T-helper 1 cell (primary cell): ENCODE measurements at places on chromosomes 1 and 21.

DNA sequence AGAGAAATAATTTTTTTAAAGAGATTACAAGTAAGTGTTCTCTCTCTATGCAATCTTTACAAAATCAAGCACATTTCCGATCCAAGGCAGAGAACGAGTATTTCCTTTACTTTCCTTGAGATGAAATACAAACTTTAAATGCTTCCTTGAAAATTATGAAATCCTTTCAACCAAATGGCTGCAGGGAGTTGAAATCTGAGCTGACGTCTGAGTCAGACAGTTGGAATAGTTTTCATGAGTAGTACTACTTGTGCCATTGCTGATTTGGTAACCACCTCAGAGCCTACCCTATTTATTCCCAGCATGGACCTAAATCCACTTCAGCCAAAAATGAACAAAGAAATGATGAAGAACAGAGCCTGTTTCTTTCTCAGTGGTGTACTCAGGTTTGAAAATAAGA lies 183.6 kb downstream of the GIPC2 start:
- DNase-seq, result no peak

GRCh38 chr1:43620956-43621355 lies 29.0 kb upstream of the KDM4A start:
- no peak for DNase-seq

DNA sequence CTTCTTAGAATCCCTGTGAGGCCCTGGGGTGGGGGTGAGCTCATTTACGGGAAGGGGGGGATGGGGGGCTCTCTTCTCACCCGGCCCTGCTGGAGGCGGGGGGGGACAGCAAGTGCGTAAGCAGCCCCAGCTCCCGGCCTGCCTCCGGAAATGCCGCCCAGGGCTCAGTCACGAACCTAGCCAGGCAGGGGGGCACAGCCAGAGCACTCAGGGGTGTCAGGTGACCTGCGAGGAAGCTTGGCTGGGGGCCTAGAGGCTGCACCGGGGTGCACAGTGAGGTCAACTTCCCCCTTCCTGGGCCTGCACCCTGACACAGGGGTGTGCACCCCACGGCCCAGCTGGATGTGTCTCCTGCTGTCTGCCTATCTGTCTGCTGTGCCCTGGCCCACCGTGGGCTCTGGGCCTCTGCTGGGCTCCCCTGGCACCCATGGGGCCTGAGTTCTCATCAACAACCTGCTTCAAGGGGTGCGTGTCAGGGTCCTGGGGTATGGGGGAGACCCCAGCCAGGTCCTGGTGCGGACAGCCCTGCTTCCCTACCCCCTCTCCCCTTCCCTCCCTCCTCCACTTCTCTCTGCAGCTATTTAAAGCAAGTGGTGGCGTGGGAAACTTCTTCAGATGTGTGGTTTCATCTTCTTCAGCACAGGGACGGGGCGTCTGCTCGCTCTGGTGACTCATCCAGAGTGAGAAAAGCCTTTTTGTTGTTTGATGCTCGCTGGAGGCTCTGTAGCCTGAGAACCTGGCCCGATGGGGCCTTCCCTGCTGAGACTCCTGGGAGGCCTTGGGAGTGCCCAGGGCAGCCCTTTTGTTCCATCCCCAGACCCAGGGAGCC lies 92.5 kb upstream of the RUNX3 start:
- DNase-seq, result peak; percentile 94

DNA sequence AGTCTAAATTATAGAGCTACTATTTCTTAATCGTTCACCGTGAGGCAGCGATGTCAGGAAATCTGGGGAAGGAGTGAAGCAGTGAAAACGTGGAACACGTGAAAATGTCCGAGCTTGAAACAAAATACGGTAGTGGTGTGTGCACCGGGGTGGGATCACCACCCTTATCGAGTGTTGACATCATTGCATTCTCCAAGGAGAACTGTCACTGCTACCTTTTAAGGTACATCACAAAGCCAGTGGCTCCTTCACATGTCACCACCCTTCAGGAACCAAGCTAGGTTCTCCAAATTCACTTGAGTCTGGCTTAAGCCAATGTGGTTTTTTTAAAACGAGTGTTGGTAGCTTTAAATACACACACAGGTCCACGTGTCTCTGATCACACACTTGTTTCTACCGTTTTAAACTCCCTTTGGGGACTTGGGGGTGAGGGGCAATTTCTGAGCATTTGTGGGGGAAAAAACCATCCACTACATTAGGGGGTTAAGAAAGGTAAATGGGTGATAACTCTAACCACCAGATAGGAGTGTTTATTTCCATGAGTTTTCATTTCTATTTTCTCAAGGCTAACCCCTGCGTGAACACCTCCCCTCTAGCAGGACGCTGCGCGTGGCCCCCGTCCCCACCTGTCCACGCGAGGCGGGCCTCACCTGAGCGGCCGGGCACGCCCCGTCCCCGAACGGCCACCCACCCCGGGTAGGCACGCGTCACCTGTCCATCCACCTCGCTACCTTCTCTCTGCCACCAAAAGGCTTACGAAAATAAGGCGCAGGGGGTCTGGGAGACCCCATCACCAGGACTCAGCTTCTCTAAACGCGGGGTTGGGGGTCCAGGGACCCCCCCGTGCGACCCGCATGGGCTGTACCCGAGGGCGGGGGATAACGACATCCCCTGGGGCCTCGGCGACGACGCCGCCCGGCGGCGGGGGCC lies 978 bp downstream of the PRDM15 start:
- DNase-seq, result no peak

GRCh38 chr1:190476806-190477205 lies 858 bp downstream of the BRINP3 start:
- no peak for DNase-seq

- no peak for DNase-seq
These were observed 42.6 kb downstream of the FAF1 start for GRCh38 chr1:50917138-50918137.

GRCh38 chr1:207035877-207036551 lies 3.5 kb upstream of the C1orf116 start:
- DNase-seq, result no peak

- no peak for DNase-seq
These were observed 43.5 kb downstream of the PRKAA2 start for GRCh38 chr1:56688522-56689026.

GRCh38 chr1:226558036-226558650 lies 9.6 kb downstream of the STUM start:
- DNase-seq, result no peak

- no peak for DNase-seq
These were observed 88.7 kb downstream of the ITPKB start for GRCh38 chr1:226650236-226650841.

DNA sequence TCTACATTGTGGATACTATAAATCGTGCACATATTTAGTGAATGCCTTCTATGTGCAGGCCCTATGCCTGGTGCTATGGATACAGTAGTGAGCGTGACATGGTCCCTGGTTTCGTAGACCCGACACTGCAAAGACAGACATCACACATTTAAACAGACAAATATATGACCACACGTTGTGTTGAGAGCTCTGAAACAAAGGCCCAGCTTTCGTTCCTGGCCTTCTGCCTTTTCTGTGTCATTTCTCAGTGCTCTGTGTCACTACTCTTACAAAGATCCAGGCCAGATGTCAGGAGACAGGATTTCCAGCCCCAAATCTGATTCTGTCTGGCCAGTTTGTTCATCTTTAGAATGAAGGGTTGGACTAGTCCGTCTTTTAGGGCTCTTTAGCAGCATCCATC lies 19.3 kb upstream of the TRABD2B start:
- no peak for DNase-seq

DNA sequence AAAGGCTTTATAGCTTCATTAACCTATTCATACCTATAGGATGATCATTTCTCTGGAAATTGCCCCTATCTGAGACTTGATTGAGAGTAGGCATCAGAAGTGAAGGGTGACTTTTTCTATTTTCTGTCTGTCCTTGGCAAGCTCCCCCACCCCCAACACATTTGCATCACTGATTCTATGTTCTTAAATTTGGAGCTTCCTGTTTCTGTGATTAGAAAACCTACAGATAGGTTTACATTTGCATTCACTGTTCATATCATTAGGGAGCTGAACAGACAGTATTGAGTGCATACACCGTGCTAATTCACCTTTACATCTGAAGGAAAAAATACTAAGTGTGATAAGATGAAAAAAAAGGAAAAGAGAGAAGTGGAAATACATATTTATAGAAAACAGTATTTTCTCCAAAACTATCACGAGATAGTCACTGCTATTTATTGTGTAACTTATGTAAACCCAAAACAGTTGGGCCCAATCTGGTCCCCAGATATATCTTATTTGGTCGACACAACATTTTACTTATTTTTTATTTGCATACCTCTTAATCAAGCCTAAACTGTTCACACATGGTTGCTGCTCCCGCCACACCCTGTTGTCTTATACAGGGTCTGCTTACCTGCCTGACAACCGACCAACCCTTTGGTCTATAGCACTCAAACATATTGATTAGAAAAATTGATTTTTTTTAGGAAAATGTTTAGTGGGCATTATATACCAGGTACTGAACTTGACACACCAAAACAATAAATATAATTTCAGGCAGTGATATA lies 218.8 kb downstream of the NTNG1 start:
- no peak for DNase-seq

GRCh38 chr1:182666706-182667105 lies 17.7 kb downstream of the RGS8 start:
- DNase-seq, result no peak

GRCh38 chr1:115068826-115069585 lies 20.3 kb downstream of the TSPAN2 start:
- DNase-seq, result no peak

GRCh38 chr1:162846256-162847212 lies 14.4 kb downstream of the CCDC190 start:
- DNase-seq, result no peak

DNA sequence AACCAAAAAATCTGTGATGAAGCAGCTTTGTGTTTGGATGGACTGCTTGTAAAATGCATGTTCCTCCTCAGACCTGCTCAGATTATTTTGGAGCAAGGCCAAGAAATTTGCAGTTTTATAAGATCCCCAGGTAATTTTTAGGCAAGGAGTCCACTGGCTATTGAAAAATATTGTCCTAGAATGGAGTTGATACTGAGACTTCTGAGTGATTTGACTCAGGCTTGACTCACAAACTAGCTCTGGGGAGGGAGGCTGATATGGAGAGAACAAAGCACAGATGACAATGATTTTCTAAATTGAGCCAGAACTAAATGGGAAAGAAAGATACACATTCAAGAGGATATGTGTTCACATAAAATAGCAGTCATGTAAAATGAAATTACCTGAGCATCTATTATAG lies 36.7 kb downstream of the AGL start:
- DNase-seq, result no peak

DNA sequence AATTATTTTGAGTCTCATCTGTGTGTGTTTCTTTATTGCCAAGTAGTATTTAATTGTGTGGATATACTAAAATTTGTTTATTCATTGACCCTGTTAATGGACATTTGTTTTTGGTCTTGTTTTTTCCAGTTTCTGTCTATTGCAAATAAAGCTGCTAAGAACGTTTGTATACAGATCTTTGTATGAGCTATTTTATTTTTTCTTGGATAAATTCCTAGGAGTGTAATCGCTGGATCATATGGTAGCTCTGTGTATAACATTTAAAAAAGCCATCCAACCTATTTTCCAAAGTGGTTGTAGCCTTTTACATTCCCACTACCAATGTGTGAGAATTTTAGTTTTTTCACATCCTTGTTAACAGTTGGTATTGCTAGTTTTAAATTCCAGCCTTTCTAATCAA lies 382.7 kb upstream of the USP24 start:
- no peak for DNase-seq

- DNase-seq, result no peak
These were observed 298.3 kb downstream of the GPATCH2 start for GRCh38 chr1:217332431-217333065.

DNA sequence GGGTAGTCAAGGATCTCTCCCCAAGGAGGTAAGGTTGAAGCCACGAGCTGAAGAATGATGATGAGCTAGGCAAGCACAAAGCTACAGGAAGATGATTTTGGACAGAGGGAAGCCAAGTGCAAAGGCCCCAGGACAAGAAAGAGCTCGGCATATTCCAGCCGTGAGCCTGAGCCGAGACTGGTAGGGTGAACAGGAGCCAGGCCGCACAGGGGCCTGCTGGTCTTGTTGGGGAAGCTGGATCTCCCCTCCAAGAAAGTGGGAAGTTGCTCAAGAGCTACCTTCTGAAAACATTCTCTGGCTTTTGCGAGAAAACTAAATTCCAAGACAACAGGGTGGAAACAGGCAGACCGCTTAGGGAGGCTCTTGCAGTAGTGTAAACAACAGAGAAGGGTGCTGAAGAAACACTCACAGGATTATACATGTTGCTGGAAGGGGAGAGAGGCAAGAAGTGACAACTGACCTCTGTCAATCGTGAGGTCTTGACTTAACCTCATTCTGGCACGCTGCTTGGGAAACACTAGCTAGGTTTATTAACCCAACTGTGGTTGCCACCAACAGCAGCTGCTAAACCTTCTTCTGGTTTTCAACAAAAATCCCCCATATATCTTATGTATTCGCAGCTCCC lies 625.2 kb downstream of the SMYD3 start:
- no peak for DNase-seq

DNA sequence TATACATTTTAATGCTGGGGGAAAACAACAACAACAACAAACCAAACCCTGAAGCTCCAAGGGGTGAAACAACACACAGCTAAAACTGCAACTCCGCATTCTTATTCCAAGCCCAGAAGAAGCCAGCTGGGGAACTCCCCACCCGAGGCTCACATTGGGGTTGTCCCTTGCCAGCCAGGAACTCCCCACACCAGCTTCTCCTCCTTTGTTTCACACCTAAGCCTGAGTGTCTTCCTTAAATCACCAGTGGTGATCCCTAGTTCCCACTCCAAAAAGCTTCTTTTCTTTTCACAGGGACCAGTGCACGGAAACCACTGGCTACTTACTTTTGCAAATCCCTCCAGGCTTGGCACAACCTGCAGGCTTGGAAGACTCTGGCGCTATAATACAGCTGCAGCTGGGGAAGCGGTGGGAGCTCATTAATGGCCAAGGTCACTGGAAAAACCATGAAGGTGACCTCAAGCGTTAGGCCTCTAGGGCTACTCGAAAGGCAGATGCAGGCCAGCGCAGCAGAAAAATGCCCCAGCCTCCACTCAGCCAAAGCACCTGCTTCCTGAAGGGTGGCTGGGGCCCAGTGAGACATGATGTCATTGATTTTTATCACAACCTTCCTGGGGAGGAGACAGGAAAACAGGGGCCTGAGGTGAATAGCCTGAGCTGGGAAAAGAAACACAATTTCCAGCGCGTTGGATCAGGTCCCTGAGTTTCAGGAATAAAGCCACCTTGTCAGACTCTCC lies 40.1 kb downstream of the TLR5 start:
- no peak for DNase-seq

DNA sequence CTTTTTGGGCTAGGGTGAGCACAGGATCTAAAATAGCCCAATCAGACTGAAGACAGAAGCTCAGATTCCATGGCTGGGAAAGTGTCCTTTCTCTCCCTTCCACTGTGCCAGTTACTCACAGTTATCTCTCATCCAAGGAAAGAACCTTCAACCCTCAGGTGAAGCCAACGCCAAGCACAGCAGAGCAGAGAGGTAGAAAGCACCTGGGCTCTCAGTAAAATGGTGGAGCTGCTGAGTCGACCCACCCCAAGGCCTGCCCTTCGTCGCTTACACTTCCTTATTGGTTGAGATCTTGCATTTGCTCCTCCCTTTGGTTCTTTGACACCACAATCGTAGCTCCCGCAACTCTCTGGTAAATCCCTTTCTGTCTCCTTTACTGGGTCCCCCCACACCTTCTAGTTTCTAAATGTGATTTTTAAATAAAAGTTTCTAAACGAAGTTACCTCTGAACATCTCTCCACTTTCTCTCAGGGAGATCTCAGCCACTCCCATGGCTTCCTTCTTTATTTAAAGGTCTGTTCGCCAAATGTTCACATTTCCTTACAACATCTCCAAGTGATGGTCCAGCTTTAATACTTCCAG lies 27.5 kb upstream of the SLC30A1 start:
- DNase-seq, result no peak
